ENCODE measurements at places on chromosomes 2 and 18.

- no peak for DNase-seq
Measured at GRCh38 chr18:62683935-62684334, 31.4 kb upstream of the PHLPP1 start.

GRCh38 chr2:46690825-46691224 is 211.5 kb downstream of the TMEM247 start:
- DNase-seq: no peak

GRCh38 chr2:48940606-48941005 is 185.1 kb upstream of the LHCGR start:
- DNase-seq: no peak

- no peak for DNase-seq
Measured at GRCh38 chr2:129805899-129806298, 173.6 kb upstream of the RAB6C start.

DNA sequence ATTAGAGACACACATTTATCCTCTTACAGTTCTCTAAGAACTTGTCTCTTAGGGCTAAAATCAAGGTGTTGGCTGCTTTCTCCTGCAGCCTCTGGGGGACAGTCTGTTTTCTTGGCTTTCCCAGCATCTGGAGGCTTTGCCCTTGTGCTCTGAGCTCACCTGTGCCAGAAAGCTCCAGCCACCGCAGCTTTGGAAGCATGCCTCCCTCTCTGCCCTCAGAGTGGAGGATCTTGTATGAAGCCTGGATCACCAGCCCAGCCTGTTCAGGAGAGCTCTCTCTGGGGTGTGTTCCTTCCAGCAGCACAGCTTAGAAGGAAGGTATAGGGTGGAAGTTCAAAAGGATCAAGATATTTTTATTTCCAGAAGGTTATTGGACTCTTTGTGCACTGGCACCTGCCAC is 53.1 kb upstream of the TPO start:
- DNase-seq: no peak

GRCh38 chr18:11179959-11180519 is 30.7 kb upstream of the PIEZO2 start:
- DNase-seq: no peak

DNA sequence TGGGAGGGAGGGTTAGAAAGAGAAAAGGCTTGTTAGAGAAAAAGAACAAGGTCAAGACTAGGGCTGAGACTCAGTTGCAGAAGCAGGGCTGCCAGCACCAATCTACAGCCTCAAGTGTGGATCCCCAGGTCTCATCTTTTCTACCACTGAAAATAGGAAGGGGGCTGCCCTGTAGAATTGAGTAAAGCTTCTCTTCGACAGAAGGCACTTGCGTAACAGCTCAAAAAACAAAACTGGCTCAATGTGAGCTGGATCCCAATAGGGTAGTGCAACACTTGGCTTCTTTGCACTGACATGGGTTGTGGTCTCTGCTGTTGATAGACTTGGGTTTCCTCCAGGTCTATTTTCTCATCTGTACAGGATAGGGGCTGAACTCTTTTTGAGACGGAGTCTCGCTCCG is 1.8 kb upstream of the MPV17 start:
- no peak for DNase-seq

- no peak for DNase-seq
Measured at GRCh38 chr2:206086716-206087350, 859 bp upstream of the INO80D start.

DNA sequence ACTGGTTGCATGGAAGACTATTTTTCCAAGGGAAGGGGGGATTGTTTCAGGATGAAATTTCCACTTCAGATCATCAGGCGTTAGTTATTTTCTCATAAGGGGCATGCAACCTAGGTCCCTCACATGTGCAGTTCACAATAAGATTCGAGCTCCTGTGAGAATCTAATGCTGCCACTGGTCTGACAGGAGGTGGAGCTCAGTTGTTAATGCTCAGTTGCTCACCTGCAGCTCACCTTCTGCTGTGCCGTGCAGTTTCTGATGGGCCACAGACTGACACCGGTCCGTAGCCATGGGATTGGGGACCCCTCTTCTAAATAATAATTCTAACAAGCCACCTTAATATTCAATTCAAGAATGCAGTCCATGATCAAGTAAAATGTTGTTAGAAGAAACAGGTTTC is 34.9 kb downstream of the PLCL1 start:
- DNase-seq: no peak

DNA sequence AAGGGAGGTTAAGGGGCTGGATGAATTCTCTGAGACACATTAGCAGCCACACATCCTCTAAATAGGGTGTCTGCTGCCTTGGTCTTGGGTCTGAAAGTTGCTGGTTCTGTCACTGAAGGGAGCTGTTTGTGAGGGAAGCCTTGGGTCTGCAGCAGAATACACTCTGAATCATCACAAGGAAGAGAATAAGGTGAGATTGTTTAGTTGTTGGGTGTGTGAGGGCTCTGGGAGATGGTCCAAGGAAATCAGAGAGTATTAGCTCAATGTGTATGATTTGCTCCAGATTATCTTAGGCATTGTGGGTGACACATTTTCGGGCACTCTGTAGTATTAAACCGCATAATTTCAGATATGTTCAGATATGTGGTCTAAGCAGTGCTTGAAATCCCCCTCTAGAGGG is 548.5 kb downstream of the SLC4A3 start:
- no peak for DNase-seq

DNA sequence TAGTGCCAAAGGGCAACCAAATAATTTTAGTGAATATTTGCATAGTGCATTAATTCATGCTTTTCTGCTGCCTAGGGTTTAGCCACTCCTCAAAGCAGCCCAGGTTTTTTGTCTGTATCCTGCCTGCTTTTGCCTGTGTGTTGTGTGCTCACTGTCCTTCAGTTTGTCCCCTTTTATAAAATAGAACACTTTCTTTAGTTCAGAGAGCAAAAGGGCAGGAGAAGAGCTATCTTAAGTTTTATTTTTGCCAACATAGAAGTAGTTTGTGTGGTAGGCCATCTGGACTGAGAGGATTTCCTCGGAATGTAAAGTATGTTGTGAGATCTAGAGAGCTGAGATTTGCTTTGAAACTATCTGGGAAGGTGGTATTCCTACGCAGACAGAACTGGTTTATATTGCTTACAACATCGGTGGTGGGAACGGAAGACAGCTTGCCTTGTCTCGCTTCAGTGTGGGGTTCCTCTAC is 64.9 kb downstream of the EML4 start:
- no peak for DNase-seq

- DNase-seq: no peak
Measured at GRCh38 chr2:42274863-42275262, 86.2 kb downstream of the COX7A2L start.

Measured in stimulated activated CD4-positive, alpha-beta T cell treated with anti-CD3 and anti-CD28 coated beads, Interleukin-2, amount 100 ng/mL, for 24 hours (primary cell).